ENCODE measurements at places on chromosomes 2 and 18.

GRCh38 chr2:167420211-167420610 is 531.9 kb downstream of the XIRP2 start:
- no peak for DNase-seq

GRCh38 chr2:217328622-217328978 is 468.7 kb upstream of the TNP1 start:
- DNase-seq, result no peak

DNA sequence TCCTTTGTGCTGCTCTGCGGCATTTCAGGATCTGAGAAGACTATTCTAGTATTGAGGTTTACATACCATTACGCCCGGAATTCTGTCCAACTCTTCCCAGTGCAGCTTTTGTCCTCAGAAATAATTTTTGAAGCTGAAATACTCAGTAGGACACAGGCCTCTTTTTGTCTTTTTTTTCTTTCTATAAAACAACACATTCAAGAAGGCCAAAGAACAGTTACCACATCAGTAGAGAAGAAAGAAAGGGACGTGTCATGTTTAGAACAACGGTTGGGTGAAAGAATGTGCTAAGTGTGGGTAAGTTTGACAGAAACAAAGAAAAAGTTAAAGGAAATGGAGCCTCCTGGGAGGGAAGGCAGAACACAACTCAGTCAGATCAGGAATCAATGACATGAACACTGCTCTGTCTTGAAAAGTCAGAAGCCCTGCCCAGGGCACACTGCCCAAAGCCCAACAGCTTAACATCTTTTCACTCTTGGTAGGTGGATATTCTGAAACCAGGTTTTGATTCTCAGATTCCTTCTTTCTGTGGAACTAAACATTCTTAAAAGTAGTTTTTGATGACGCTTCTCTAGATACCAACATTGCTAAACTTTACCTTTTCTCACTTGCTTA is 198.6 kb upstream of the CWC22 start:
- DNase-seq, result no peak

- no peak for DNase-seq
Observed at GRCh38 chr2:80889009-80889408, 584.5 kb upstream of the LRRTM1 start.

GRCh38 chr18:35158728-35159450 is 81.9 kb upstream of the ZNF397 start:
- DNase-seq, result peak; percentile 29

GRCh38 chr2:228245601-228246000 is 64.1 kb upstream of the SPHKAP start:
- DNase-seq, result no peak

DNA sequence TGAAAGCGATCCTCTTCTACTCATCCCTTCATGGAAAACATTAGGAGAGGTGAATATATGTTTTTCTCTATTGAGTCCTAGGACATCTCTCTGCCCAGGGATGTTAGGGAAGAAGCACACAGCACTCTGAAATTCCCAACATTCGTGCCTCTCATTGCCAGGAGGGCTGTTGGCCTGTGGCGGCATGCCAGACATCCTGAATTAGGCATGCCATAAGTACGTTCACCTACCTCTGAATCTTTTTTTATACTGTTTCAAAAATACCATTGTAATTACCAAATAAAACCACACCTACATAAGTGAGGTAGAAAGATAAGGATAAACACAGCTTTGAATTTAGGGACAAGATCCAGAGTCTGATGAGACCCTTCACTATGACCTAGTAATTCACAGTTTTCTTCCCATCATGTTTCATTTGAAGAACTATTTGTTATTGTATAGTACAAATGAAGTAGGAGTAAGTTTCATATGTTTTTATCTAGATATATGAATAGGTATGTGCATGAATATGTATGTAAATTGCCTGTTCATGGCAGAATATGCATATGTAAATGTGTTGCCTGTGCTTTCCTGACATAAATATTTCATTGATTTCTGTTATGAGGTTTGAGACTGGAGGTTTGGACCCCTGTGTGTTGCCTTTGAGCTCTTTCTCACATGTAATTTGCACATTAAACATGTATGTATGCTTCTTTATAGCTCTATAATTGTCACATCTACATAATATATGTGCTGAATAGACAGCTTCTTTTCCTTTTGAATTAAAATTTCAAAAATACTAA is 66.6 kb upstream of the STAM2 start:
- no peak for DNase-seq

DNA sequence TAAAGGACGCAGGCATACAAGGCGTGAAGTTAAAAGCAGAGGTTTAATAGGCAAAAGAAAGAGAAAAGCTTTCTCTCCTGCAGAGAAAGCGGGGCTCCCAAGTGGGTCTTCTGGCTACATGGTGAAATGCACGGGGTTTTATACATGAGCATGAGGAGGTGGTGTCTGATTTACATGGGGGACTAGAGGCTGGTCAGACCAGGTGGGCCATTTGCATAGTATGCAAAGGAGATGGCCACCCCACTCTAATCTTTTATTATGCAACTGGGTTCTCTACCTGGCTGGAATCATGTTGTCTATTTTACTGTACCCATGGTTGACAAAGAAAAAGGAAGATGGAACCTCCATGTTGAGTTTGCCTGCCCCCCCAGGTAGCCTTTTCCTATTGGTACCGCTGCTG is 356.2 kb downstream of the KCNJ3 start:
- DNase-seq, result no peak

- DNase-seq, result no peak
Observed at GRCh38 chr2:30022444-30023071, 101.2 kb upstream of the ALK start.

- no peak for DNase-seq
Observed at GRCh38 chr2:72678024-72678423, 147.8 kb downstream of the EXOC6B start.

GRCh38 chr2:239440511-239440959 is 39.7 kb upstream of the HDAC4 start:
- DNase-seq, result no peak

DNA sequence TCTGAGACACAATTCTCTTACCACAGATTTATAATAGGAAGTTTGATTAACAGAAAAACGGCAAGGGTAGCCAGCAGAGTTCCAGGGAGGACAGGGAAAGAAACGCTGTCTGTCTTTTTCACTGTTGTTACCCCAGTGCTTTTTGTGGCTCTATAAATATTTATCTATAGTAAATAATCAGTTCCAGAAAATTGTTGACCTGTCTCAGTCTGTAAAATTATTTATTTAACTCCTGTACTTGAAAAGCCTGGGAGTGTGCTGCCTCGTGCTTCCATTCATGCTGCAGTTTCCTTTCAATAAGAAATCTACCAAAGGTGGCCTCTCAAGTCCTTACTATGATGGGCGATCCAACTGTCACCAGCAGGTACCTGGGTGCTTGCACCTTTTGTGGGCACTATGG is 102.9 kb downstream of the ETAA1 start:
- DNase-seq, result no peak

GRCh38 chr2:101267671-101268656 is 15.3 kb downstream of the CNOT11 start:
- no peak for DNase-seq

DNA sequence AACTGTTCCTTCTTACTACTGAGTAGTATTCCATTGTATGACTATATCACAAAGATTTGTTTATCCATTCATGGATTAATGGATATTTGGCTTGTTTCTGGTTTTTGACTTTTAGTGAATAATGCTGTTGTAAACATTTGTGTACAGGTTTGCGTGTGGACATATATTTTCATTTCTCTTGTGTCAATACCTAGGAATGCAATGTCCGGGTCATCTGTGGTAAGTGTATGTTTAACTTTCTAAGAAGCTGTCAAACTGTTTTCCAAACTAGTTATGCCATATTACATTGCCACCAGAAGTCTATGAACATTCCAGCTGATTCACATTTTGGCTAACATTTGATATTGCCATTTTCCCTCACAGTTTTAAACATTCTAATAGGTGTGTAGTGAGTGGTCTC is 29.1 kb upstream of the SLC16A14 start:
- DNase-seq, result no peak

GRCh38 chr18:10565835-10566234 is 40.0 kb downstream of the NAPG start:
- DNase-seq, result no peak

Data from memory B cell (primary cell).